NCI-H2029 (cell line): ENCODE measurements at places on chromosomes 5 and 9.

- no peak for DNase-seq
Observed at GRCh38 chr9:84823421-84824271, 154.1 kb downstream of the NTRK2 start.

GRCh38 chr5:5078009-5078897 lies 61.9 kb upstream of the ADAMTS16 start:
- no peak for DNase-seq

DNA sequence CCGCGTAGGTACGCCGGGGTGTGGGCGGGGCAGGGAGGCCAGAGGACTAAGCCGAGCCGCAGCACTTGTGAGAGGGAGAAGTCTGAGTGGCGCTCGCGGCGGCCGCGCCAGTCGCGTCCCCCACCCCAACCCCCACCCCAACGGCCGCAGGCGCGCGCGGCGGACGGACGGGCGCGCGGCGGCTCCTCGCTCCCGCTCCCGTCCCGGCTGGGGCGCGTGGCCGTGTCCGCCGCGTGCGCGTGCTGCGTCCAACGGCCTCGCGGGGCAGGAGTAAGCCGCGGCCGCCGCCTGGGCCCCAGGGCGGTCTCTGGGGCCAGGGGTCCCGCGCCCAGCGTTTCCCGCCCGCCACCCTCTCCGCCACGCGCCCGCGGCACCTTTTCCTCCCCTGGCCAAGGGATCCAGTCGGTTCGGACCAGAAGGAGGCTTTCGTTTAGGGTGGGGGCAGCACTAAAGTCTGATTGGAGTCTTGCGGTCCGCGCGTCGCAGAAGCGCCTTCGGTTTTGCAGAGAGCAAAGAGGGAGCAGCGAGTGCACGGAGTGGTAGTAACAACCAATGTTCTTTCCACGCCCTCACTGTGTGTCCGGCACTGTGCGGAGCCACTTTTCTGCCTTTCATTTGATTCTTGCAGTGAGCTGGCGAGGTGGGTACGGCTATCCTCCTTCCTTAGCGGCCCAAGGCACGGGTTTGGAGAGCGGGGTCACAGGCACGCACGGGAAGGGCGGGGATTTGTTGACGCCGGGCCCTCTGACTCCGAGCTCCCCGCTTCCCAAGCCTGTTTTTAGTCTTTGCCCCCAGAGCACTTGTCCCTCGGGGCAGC lies 483 bp downstream of the G3BP1 start:
- DNase-seq = peak; percentile 12

GRCh38 chr5:82796643-82797416 lies 280.4 kb downstream of the TMEM167A start:
- DNase-seq = no peak

DNA sequence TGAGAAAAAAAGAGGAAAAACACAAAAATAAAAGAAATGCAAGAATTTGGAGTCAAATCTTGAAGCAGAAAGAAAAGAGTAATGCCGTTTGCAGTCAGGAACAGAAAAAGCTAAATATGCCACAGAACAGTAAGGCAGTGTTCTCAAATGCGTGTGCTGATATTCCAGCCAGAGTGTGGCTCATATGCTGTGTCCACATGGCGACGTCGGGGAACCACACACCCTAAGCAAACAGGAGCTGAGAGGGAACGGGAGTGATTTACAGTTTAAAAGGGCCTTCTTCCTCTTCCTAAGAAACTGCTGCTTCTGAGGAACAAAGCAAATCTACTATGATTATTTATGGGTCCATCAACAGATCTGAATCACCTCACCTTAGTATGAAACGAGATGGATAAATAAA lies 42.7 kb downstream of the DDX31 start:
- DNase-seq = no peak

- DNase-seq = no peak
Observed at GRCh38 chr5:111800351-111800750, 43.4 kb upstream of the NREP start.

GRCh38 chr5:14417792-14418765 lies 163.5 kb upstream of the OTULINL start:
- no peak for DNase-seq

DNA sequence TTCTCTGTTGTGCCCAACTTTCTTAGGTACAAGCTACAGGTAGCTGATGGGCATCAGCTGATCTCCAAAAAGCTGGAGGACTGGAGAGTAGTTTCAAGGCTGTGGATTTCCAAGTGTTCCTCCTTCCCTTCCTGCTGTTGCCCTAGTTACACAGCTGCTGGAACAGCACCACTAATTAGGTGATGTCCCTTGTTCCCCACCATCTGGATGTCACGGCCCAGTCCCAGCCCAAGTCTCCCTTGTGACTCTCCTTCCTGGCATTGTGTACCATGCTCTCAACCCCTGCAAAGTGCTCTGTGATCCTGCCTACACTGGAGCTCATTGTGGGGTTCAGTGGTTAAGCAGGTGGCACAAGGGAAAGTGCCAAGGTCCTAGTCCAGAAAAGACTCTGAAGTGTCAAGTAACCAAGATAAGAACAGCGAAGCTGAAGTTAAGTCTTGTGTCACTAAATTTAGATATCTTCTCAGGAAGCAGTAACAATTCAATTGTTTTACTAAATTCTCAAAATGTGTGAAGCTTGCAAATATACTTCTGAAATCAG lies 604.5 kb downstream of the ISL1 start:
- no peak for DNase-seq

DNA sequence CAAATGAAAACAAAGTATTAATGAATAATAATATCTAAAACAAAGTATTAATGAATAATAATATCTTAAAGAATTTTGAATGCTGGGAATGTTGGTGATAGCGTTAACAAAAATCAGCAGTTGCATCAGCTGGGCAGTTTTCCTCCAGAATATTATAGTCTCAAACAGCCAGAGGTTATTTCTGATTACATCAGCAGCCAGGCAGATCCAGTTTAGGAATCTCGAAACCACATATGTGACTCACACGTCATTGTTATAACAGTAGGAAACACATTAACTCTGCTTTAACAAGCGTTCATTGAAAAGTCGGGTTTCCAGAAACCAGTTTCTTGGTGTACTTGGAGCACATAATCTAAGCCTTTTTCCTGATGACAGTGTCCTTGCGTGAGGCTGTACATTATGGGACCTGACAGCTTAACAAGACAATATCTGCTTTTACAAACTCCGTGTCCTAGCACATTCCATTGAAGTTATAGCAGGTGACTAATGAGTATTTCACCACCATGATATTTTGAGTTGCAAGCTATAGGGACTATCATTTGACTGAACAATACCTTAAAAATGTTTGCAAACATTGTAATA lies 559.5 kb upstream of the KLF4 start:
- no peak for DNase-seq

DNA sequence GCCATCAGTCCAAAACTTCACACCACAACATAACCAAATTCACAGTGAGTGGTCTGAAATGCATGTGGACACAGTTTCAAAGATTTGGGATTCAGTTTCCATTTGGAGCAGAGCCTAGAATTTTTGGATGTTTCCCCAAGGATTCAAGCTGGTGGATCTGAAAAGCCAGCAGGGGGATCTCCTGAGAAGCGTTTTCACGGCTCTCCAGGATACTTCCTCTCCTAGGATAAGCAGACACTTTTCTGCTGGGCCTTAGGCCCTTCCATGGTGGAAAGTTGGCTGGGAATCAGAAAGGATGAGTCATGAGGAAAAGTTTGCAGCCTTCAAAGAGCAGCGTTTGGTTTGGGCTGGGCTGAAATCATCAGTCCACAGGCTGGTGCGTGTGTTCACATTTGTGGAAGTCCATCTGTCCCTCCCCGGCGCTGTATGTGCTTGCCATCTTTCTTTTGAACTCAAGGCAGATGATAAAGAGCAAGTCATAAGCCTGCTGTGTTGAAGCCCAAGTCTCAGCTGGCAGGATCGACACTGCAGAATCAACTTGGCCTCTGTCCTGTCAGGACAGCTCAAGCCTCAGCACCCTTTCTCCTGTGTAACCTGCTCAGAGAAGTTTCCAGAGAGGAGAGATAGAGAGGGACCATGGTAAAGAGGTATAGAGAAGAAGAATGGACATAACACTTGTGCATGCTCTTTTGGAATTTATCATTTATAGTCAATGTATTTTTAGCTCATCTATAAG lies 152.6 kb upstream of the MSX2 start:
- DNase-seq = no peak

- DNase-seq = no peak
Observed at GRCh38 chr9:134171316-134172197, 7.2 kb upstream of the RNU6ATAC start.

DNA sequence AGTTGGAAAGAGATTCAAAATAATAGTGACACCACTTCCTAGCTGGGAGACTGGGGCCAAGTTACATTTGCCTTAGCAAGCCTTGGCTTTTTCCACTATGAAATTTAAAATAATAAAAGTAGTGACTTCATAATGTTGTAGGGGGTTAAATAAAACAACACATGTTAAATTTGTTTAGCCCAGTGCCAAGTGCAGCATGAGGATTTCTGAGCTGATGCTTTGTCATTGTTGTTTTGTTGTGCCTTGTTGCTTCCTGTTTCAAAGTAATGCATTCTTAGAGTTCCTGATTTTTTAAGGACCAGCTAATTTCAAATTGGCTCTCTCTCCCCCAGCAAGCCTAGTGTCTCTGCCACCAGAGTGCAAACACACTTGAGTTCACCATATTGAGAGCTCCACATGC lies 270.7 kb upstream of the PAPPA start:
- DNase-seq = no peak

GRCh38 chr5:59034498-59035186 lies 451.8 kb downstream of the RAB3C start:
- DNase-seq = no peak

- no peak for DNase-seq
Observed at GRCh38 chr9:129697656-129698253, 32.3 kb downstream of the PRRX2 start.

DNA sequence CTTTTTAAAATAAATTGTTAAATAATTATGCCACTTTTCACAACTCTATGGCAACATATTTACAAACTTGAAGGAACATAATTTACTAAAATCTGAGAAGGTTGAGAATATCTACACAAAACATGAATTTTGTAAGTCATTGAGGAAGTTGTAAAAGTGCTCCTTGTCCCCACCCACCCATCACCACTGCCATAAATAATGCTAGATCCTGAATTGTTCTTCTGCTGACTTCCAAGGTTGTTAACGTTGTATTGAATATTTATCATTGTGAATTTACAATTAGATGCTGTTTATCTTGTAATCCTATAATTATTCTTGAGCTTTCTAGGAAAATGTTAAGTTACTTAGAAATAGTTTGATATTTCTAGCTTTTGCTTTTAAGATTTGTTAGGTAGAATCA lies 908.0 kb upstream of the COX7C start:
- no peak for DNase-seq

DNA sequence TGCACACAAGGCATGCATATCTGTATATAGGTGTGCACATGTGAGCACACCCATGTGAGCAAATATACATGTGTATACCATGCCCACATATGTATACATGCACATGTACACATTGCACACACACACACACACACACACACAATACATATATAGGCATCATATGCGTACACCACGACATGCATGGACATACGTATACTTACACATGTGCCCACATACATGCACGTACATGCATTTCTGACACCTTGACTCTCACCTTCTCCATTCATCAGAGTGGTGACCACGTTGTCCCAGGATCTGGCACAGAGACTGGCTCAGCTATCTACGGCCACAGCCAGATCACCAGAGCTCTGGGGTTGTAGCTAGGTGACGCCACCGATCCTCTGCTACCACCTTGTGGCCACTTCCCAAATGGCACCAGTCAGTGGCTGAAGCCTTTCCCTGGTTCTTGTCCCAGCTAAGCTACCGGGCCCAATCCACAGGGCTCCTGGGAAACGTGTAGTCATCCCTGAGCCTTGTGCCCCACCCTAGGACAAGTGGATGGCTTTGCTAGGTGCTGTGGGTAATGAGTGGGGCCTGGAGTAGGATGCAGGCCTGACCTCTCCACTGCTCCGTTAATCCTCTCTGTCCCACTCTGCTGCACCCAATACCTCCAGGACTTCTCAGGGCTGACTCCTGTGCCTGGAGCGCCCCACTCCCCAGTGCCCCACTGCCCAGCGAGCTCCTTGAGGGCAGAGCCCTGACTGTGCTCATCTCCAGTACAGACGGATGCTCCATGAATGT lies 194.4 kb downstream of the RGS3 start:
- DNase-seq = peak; percentile 76

GRCh38 chr9:109520475-109521132 lies 22.5 kb upstream of the PTPN3 start:
- DNase-seq = peak; percentile 70

GRCh38 chr9:127347831-127348776 lies 48.9 kb upstream of the SLC2A8 start:
- no peak for DNase-seq

GRCh38 chr9:127693143-127693542 lies 13.6 kb upstream of the CFAP157 start:
- DNase-seq = no peak

GRCh38 chr5:14208071-14209021 lies 65.2 kb downstream of the TRIO start:
- DNase-seq = peak; percentile 20

DNA sequence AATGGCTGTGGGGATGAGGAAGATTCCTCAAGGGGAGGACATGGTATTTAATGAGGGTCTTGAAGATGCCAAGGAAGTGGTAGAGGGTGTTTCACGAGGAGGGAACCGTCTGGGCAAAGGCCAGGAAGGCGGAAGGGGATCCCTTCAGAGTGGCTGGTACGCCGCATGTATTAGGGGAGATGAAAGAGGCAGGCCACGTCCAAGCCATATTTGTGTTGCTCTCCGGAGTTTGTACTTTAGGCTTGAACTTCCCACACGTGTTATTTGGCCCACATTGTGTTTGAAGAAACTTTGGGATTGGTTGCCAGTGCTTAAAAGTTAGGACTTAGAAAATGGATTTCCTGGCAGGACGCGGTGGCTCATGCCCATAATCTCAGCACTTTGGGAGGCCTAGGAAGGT lies 1.2 kb downstream of the FXN start:
- no peak for DNase-seq

DNA sequence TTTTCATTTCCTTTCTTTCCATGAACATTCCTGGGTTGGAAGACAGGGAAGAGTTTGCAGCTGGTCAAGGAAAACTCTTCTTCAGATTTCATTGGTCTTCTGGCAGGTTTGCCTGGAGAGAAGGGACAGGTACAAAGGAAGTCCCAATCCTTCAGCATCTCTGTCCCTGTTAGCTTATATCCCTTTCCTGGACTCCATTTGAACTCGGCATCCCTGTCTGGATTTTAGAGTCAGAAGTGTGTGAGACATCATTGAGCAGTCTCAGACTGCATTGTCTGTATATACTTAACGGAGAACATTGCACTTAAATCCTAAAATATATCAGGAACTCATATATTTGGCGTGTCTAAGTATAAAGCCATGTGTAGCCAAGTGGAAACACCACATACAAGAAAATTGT lies 54.9 kb downstream of the ADGRV1 start:
- no peak for DNase-seq

DNA sequence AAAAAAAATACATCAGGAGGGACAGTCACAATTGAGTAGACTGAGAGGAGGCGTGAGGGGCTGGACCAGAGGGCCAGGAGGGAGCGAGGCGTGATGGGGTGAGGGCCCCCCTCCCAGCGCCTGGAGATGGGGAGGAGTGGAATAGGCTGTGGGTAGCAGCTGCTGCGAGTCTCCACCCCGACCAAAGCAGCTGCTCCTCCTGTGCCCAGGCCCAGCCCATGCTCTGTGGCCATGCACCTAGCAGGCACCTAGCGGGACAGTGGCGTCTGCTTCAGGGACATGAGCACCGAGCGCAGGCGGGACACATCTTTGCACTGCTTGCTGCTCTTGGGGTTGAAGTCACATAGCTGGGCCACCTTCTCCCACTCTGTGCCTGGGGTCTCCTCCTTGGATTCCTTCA lies 4.0 kb downstream of the HIGD2A start:
- DNase-seq = no peak

- DNase-seq = peak; percentile 41
Observed at GRCh38 chr5:157328277-157328912, 62.5 kb downstream of the CYFIP2 start.

- no peak for DNase-seq
Observed at GRCh38 chr9:130984521-130984920, 24.5 kb upstream of the LAMC3 start.
